ENCODE measurements at places on chromosomes 5 and 9.

DNA sequence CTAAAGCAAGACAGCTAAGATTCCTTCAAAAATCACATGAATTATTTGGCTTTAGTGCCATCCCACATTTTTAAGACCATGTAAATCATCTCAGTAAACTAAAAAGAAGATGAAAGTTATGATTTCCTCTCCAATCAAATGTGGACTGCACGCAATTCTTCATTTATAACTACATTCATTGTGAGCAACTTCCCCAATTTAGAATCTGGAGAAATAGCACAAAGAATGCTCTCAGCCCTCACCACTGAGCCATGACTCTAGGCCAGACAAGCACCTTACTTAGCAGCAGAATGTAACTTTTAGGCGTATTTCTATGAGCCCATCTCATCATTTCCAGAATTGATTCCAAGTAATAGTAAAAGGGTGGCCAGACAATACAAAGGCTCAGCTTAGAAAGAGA lies 616.6 kb downstream of the TLE1 start:
- no peak for DNase-seq

DNA sequence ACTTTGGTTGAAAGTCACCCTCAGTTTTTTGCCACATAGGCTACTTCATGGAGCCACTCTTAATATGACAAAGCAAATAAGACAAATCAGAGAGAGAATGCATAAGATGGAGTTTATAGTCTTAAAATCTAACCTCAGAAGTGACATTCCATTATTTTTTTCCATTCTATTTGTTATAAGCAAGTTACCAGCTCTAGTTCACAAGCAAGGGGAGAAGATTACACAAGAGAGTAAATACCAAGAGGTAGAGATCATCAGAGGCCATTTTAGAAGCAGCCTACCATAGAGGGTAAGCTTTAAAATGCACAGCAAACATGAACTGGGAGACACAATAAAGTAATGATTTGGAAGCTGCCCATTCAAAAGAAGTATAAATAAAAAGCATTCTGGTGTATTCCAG lies 651.3 kb upstream of the MEF2C start:
- DNase-seq: no peak

DNA sequence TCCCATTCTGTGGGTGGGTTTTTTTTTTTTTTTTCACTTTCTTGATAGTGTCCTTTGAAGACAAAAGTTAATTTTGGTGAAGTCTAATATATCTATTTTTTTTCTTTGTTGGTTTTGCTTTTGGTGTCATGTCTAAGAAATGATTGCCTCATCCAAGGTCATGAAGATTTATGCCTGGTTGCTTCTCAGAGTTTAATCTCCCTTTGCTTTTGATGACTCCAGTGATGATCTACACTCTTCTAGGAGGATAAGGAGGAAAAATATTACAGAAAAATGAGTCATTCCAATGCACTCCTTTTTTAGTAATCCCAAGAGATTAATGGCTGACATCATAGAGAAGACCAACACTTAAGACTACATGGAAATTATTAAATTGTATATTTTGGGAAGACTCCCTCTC lies 79.7 kb upstream of the ICE1 start:
- no peak for DNase-seq

DNA sequence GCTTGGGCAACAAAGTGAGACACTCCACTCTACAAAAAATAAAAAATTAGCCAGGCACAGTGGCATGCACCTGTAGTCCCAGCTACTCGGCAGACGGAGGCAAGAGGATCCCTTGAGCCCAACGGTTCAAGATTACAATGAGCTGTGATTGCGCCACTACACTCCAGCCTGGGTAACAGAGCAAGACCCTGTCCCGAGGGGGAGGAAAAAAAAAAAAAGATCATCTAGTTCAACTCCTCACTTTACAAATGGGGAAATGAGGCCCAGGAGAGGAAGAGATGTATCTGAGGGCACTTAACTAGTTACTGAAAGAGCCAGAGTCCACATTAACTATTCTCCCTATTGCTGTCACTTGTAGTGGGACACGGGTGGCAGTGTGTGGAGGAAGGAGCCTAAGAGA lies 13.8 kb downstream of the PDCL start:
- no peak for DNase-seq

GRCh38 chr9:126609191-126609590 lies 4.5 kb upstream of the LMX1B start:
- no peak for DNase-seq

GRCh38 chr5:158616707-158617106 lies 483.0 kb downstream of the EBF1 start:
- DNase-seq: no peak

DNA sequence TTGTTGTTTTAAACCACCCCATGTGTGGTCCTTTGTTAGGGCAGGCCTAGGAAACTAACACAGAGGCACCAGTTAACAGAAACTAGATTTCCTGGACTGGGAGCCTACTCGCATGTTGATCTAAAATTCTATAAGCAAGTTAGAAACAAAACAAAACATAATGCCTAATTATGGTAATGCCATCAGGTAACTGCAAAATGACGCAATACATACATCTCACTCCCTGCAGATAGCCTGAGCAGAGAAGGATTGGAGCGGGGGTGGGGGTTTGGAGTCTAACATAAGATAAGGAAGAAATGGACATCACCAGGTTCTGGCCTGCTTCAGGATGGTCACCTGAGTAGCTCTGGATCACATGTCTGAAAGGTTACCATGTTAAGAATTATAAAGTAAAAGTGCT lies 113.4 kb upstream of the CTSL start:
- DNase-seq: no peak

GRCh38 chr9:3177936-3178335 lies 334.0 kb upstream of the PUM3 start:
- DNase-seq: no peak

DNA sequence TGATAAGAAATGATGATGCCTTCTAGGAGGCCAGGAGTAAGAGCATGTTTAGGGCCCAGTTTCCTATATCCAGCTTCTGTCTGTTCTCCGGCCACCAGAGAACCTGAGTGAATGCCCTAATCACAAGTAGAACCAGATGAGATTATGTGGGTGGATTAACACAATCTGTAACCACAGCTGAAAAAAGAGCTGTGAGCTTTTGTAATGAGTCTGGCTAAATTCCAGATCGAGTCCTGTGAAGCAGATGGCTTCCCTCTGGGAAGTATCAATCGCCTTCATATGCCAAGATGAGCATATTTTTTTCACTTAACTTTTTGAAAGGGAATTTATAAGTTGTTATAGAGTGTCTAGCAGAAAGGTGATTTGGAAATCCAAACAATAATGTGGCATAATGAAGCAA lies 99.8 kb downstream of the NNT start:
- no peak for DNase-seq

GRCh38 chr5:107997338-107997980 lies 326.7 kb upstream of the EFNA5 start:
- no peak for DNase-seq

DNA sequence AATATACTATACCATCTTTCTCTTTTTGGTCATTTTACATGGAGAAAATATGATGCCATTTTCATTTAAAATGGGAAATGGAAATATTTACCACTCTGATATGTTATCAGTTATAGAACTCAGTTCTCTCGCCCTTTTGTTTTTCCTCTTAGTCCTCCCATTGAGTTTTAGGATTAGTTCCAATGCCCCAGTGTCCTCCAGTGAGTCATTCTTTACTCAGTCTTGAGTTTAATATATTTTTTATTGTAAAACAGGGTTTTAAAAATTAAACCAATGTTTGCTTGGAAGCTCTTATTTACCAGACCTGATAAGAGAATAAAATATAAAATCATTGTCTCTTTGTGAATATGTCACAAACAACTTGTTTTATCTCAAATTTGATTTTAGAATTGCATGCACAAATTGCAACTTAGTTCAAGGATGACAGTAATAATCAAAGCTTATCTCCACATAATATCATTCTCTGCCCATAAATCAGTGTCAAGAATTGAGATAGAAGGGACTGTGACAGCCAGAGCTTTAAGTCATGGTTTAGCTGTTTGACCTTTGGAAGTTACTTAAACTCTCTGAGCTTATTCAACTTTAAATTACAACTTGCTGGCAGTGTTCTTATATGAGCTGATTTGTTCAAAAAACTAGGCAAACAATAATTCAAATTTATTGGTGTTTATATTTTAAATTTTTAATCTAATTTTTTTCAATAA lies 166.4 kb downstream of the PAM start:
- no peak for DNase-seq

DNA sequence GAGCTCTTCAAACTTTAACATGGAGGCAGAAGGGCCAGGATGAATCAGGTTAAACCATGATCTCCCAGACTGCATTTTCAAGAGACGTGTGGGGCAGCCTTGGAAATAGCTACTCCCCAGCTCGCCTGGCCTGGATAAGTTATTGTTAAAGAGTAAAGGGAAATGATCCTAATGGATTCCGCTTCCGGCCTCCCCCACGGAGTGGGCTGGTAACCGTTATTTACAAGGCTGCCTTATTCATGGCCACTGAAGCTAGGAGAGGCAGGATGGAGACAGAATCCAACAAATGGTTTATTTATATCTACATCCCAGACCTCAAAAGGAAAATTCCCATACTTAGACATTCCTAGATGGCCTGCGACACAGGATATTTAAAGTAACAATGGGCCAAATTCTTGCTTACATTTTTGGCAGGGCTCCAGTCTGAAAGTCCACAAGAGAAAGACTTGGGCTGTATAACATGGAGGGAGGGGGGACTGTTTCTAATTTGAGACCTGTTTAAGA lies 27.9 kb downstream of the SPRY4 start:
- no peak for DNase-seq

DNA sequence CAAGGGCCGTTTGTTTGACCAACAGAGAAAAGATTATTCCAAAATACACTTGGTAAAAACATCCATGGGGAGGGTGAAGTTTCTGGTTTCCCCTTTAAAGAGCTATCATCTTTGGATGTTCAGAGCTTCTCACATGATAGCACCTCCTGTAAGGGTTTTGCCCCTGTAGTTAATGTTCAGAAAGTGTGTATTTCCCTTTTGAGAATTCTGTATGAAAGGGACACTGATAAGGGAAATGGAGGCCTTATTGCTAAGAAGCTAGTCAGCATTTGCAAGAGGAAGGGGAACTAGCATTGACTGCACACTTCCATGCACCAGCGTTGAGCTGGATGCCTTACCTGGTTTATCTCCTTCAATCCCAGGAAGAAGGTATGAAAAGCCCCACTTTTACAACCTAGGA lies 31.5 kb upstream of the C5orf58 start:
- no peak for DNase-seq

DNA sequence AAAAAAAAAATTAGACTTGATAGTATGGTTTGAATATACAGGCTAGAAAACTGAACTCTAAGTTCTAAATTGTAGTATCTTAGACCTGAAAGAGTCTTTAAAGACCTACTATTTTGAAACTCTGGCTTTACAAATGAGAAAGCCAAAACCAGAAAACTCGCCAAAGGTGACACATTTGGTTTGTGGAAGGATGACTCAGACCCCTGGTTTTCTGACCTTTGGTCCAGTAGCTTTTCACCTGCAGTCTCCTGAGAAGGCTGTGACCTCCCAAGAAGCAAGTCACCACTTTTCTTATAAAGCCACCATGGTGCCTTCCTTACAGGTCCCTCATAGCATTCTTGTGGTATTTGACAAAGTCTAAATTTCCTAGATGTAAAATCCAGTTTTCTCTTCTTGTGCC lies 102.1 kb upstream of the CEP78 start:
- no peak for DNase-seq

DNA sequence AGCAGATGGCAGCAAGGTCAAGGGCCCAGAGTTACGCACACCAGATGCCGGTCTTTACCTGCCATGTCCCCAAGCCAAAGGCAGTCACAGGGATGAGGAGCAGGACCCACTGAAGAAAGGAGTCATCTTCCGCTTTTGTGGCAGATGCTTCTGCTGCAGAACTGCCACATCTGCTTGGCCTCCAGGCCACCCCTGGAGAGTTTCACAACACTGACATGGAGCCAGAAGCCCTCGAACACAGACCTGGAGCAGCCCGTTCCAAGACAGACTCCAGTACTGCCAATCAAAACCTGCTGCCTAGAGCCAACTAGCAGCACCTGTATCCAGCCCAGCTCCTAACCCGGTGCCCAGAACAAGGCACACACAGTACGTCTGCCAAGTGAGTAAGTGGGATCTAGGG lies 1.5 kb downstream of the SURF1 start:
- no peak for DNase-seq

GRCh38 chr5:172686111-172686510 lies 45.0 kb downstream of the NEURL1B start:
- DNase-seq: no peak

DNA sequence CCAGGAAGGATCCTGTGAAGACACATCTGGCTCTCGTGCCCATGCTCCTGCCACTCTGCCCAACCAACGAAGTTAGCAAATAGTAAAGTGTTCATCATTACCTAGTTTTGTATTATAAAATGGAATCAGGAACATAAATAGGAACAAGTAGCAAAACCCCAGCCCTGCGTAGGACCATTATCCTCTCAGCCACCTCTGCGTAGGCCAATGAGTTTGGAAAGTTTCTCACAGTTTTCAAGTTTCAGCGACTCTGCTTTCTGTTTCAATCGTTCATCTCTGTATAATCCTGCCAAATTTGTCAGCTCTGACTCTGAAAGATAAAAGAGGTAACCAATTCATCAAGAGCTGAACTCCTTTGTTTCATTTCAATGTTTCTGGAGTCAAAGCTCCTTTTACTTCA lies 10.1 kb upstream of the SPATA24 start:
- no peak for DNase-seq

GRCh38 chr5:87885758-87886157 lies 382.9 kb downstream of the TMEM161B start:
- no peak for DNase-seq

- DNase-seq: no peak
Measured at GRCh38 chr5:173530547-173530946, 85.9 kb downstream of the BOD1 start.

- DNase-seq: no peak
Measured at GRCh38 chr9:2288309-2288708, 273.2 kb downstream of the SMARCA2 start.

DNA sequence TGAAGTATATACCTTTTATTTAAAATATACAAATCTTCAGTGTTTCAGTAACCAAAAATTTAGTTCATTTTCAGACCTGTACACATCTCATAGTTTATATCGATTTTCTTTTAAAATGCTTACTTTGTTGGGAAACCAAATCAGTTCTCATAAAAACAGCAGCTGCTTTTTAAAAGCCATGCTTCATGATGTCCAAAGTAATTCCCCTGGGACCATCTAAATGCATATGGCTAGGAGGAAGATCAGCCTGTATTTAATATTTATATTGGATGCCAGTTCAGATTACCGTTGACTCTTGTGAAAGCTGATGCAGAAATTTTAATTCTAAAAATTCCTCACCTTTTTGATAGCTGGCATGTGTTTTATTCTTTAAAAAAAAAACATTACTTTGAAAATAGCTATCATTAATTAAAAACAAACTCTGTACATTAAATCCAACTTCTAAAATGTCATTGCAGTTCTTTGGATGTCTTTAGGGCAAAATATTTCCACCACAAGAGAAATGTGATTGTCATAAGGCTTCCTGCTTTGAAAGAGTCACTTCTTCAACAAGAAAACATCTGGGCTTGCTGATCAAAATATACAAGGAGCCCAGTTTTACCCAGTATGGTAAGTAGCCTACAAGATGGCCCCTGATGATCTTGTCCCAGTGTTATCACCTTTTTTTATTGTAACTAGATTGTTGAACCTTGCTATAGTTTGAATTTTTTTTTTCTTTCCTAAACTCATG lies 1242.9 kb upstream of the CDH6 start:
- no peak for DNase-seq

GRCh38 chr9:2816476-2817141 lies 27.3 kb downstream of the PUM3 start:
- DNase-seq: no peak

- DNase-seq: no peak
Measured at GRCh38 chr9:129586685-129587084, 34.2 kb downstream of the C9orf50 start.

All from nucleus accumbens (tissue), 56 donors.